NCI-H1092 (cell line): ENCODE measurements at places on chromosomes 5 and 9.

DNA sequence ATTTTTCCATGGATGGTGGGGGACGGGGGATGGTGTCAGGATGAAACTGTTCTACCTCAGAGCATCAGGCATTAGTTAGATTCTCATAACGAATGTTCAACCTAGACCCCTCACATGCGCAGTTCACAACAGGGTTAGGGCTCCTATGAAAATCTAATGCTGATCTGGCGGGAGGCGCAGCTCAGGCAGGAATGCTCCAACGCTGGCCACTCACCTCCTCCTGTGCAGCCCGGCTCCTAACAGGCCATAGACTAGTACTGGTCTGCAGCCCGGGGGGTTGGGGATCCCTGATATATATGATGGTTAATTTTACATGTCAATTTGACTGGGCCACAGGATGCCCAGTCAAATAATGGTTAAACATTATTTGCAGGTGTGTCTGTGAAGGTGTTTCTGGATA, 199.0 kb upstream of the NR4A3 start:
- no peak for DNase-seq

DNA sequence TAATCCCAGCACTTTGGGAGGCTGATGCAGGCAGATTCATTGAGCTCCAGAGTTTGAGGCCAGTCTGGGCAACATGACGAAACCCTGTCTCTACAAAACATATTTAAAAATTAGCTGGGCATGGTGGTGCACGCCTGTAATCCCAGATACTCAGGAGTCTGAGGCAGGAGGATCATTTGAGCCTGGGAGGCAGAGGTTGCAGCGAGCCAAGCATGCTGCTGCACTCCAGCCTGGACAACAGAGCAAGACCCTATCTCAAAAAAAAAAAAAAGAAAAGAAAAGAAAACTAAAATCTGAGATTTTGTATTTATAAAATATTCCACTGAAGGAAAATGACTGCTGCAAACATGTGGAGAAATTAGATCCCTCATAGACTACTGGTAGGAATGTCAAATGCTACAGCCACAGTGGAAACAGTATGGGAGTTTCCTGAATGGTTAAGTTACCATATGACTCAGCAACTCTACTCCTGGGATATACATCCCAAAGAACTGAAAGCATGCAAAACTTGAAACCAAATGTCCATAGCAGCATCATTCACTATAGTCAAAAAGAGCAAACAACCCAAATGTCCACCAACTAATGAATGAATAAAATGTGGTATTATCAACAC, 106.1 kb downstream of the UBAP2 start:
- no peak for DNase-seq

GRCh38 chr9:18786911-18787650, 245.9 kb downstream of the SAXO1 start:
- DNase-seq: no peak

DNA sequence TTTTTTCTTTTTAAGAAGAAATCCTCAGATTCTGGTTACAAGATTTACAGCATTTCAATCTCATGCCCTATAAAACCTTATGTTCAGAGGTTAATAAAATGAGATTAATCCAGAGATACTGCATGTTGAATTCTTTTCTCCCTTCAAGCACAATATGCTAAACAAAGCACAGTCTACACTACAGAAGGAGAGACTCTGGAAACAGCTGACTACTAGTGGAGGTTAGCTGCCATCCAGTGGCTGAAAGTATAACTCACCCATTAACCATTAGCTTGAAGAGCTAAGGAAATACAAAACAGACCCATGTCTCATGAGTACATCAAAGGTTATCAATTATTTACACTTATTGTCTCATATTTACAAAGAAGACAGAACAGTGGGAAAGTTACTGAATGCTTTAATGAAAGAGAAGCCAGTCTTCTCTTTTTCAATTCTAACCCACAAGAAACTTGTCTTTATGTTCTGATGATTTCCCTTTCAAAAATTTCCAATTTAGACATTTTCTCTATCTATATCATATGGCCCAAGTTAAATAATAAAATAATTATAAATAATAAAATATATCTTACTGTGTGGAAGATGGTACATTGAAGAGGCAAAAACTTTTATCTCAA, 12.7 kb upstream of the DNAH5 start:
- peak; percentile 53 for DNase-seq

DNA sequence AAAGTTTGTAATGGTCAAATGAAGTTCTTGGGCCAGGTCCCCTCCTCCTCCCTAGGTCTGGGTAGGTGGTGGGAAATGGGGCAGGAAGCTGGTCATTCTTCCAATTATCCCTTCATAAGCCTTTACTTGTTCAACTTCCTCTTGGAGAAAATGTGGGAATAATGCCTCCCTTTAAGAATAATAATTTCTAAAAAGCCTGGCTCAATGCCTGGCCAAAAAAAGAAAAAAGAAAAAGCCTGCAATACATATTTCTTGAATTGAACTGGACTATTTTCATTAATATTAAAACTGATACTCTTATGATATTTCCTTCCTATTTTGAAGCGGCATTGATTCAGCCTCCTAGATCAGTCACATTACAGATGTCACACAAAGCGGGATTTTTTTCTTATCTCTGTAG, 600.9 kb downstream of the CCDC171 start:
- DNase-seq: no peak

DNA sequence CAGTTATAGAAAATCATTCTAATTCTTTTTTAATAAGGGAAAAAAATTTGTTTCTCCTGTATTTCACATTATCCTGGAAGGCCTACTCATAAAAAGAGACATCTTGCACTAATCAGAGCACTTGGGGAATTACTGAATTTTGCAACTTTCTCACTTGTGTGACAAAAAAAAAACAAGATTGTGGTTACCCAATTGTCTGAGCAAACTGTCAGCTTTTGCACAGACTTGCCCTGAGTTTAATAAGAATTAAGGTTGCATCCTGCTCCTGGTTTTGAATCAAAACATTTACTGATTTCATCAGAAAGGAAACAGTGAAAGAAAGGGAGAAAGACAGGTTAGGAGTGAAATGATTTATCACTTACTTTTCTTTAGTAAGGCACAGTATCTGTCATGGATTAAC, 10.6 kb upstream of the SH3RF2 start:
- DNase-seq: no peak

DNA sequence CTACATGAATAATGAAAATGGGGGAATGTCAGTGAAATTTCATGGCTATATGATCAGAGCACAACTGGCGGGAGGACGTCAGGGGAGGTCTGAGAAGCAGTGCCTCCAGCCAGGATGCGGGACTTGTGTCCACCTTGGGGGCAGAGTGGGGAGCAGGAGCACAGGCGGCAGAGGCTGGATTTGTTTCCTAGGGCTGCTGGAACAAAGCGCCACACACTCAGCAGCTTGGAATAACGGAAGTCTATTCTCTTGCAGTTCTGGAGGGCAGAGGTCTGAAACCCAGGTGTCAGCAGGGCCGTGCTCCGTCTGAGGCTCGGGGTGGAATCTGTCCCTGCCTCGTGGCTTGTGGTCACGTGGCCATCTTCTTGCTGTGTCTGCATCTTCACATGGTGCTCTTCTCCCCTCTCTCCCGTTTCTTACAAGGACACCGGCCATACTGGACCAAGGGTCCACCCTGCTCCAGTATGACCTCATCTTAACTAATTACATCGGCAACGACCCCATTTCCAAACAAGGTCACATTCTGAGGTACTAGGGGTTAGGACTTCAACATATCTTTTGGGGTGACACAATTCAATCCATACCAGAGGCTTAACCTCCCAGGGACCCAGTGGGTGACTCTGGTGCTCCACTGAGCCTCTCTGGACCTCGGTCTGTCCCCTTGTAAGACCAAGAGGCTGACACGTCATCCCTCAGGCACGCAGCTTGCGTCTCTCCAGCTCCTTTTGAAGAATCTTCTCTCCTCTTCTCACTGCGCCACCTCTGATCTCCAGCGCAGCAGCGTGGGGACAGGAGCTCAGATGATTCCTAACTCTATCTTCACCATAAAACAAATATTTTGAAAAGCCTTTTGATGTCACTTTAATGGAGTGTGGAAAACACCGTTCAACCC, 202.5 kb downstream of the CDK5RAP2 start:
- DNase-seq: no peak

DNA sequence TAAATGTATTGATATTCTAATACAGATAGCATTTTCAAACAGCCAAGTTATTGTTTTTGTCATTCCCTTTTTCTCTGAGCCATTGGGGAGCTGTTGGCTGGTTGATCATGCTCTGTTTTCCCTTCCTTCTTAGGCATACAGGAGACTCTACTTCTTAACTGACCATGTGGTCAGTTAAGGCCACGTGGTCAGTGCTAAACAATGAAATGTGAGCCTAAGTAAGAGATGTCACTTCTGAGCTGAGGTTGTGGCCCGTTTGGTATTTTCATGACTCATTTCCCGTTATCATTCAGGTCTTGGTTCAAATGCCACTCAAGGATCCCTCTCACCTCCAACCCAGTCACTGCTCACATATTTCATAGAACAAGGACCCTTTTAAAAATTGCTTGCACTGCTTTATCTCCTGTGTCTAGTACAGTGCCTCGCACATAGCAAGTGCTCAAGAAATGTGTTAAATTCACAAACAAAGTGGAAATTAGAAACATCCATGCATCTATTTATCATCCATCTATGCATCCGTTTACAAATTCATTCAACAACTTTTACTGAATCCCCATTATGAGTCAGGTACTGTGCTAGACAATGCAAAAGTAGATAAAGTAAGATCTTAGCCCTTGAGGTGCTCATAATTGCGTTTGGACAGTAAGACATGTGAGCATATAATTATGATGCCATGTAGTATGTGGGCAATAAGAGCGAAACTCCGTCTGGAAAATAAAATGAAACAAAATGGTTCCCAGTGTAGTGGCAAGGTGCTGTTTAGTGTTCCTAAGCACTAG, 50.7 kb downstream of the ARRDC3 start:
- no peak for DNase-seq

- no peak for DNase-seq
Observed at GRCh38 chr5:87829217-87829551, 416.5 kb upstream of the CCNH start.
